Activated CD4-positive, alpha-beta T cell treated with anti-CD3 and anti-CD28 coated beads, Interleukin-2, amount 10 ng/mL, durations not matched to agents 7 days and 5 days (primary cell): ENCODE measurements at places on chromosomes 5 and 9. TPM values are rescaled to one million over a fixed set of nuclear protein-coding genes. Genes with fewer than 3 reads are reported as not detected.

RNF20 gene
- total RNA-seq = 49.4 TPM

PLPP7 gene
- total RNA-seq = not detected

SPARC gene
- total RNA-seq = 0.27 TPM

LCN1 gene
- not detected for total RNA-seq

GNA14 gene
- not detected for total RNA-seq

ADAMTSL1 gene
- not detected for total RNA-seq

TMC1 gene
- total RNA-seq = not detected

PCDHA8 gene
- not detected for total RNA-seq

KLHL3 gene
- total RNA-seq = 27.1 TPM
